GM19239 (cell line): ENCODE measurements at places on chromosomes 4 and X.

- no peak for DNase-seq
Observed at GRCh38 chr4:38195486-38195885, 235.3 kb downstream of the PTTG2 start.

DNA sequence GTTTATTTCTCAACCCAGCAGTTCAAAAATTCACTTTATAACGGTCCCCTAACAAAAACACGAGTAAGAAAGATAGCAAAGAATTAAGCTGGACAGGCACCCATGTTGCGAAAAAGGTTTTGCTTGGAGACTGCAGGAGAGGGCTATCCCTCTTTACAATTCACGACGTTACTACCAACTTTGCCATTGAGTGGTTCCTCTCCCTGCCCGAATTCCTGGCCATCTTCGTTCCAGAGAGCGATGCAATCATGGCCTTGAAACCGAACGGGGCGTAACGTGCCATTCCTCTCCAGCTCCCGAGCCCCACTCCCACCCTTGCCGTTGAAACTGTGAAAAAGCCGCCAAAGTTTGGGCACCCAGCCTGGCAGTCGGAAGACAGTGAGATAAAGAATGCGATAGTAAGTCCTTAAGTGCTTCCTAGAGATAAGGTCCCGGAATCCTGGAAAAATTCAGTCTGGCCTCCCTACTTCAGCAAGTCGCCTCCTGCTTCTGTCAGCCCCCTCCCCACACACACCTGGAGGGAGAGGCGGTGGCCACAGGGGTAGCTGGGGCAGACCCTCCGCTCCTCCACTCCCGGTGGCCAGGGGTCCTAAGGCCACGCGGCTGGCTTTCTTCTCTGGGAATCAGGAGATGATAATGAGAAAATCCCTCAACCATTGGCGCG lies 65.2 kb downstream of the FBXO8 start:
- DNase-seq: no peak

GRCh38 chrX:51332188-51332942 lies at the start of gene NUDT10:
Gene NUDT10 (plus strand): TSS chrX:51332822. CDS start chrX:51332966, 144 bp downstream.
- DNase-seq: no peak

- DNase-seq: no peak
Observed at GRCh38 chr4:8215001-8215427, 15.9 kb downstream of the SH3TC1 start.

DNA sequence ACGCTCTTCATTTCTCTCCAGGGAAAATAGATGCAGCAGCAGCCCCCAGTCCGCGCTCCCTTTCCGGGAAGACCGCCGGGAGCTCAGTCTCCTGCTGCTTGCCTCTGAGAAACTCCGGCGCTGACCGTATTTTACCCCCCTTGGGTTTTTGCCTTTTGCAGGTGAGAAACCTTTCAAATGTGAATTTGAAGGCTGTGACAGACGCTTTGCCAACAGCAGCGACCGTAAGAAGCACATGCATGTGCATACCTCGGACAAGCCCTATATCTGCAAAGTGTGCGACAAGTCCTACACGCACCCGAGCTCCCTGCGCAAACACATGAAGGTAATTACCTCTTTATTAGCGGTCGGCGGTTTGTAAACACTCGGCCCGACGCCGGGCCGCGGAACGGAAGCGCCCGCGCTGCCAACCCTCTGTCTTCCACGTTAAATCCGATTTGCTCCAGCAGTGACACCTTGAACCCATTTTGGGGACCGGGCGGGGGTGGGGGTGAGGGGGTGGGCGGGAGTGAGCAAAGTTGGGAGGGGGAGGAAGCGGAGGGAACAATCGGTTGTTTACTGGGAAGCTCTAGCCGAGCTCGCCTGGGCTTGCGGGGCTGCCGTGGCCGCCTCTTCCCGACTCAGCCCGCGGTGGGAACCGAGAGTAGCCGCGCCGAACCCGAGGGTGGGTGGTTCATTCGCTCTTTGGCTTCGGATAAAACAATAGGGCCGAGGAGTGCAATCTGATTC lies 3.0 kb downstream of the ZIC3 start:
- DNase-seq: no peak

GRCh38 chrX:39399387-39399786 lies 598.1 kb downstream of the MID1IP1 start:
- DNase-seq: no peak
